ENCODE measurements at places on chromosomes 7 and 10.

DNA sequence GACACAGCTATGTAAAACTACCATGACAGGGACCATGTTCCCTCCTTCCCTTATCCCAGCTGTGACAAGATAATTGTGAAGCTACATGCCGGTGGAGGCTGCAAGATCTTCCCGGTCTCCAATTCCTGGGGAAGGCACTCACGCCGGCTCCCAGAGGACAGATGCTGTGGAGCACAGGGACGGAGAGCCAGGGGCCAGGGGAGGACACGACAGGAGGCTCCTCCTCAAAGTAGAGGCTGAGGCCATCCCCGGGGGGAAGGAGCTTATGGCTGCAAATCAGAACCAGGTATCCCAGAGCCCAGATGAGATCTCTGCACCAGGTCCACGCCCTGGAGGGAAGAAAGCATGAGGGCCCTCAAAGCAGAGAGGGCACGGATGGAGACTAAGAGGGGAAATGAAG lies 286.2 kb downstream of the TCERG1L start:
- no peak for DNase-seq

- no peak for DNase-seq
These were observed 9.2 kb upstream of the FOXP2 start for GRCh38 chr7:114405427-114405826.

DNA sequence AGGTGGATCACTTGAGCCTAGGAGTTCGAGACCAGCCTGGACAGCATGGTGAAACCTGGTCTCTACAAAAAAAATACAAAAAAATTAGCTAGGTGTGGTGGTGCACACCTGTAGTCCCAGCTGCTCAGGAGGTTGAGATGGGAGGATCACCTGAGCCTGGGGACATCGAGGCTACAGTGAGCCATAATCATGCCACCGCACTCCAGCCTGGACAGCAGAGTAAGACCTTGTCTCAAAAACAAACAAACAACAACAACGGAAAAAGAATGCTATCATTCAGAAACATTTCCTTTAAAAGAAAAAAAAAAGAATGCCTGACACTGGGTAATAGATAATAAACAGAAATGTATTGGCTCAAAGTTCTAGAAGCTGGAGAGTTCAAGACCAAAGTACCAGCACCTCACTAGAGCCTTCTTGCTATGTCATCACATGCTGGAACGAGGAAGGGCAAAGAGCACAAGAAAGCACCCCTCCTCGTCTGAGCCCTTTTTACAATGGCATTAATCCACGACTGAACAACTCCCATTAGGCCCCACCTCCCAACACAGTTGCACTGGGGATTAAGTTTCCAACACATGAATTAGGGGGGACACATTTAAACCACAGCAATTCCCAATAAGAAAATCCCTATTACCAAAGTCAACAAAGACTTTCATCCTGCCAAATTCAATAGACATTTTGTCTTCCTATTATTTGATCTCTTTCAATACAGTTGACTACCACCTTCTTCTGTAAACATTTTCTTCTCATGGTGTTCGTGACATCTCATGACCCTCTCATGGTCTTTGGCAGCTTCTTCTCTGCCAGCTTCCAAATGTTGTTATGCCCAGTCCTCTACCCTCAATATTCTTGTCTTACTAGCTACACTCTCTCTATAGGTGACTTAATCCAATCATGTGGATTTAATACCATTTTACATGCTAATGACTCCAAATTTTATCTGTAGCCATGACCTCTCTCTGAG lies 20.0 kb downstream of the AKR1D1 start:
- no peak for DNase-seq

DNA sequence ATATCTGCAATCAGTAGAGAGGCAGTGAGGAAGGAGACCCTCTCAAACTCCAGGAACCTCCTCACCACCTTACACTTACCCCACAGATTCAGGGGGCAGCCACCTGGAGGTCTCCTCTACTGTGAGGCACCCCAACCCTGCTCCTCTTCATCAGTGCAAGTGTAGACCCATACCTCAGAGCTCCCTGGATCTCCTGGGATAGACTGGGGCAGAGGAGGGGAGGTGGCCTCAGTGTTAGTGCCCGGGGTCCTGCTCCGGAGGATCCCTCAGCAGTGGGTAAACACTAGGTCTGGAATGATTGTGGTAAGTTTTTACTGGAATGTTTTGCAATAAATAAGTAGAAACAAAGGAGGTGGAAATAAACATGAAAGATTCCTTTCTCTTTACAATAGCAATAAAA lies 31.1 kb downstream of the ANTXRL start:
- no peak for DNase-seq

DNA sequence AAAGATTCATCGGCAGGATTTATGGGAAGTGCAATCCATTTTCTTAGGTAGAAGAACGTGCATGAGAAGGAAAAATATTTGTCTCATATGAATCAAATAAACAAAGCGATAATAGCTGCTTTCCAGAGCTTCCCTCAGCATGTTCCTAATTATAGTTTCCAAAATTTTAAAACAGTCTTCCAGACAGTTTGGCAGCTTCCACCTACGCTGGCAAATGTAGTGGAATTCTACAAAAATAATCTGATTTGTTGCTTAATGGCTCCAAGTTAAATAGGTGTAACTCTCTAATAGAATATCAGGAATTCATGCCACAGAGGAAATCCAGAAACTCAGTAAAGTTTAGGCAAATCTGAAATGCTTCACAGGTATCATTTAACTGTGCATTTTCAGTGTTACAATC lies 23.3 kb upstream of the AGBL3 start:
- no peak for DNase-seq

- no peak for DNase-seq
These were observed 46.5 kb upstream of the PTN start for GRCh38 chr7:137390076-137390475.

- no peak for DNase-seq
These were observed 65.6 kb upstream of the LRRC18 start for GRCh38 chr10:49005270-49005669.
